NCI-H1930 (cell line): ENCODE measurements at places on chromosomes 2 and 18.

GRCh38 chr2:62010632-62011256, 105.3 kb downstream of the COMMD1 start:
- no peak for DNase-seq

- DNase-seq, result no peak
Measured at GRCh38 chr2:176464886-176465564, 195.8 kb downstream of the MTX2 start.

GRCh38 chr2:97928591-97928990, 67.2 kb downstream of the TMEM131 start:
- no peak for DNase-seq

- DNase-seq, result no peak
Measured at GRCh38 chr2:147236601-147237000, 608.2 kb upstream of the ACVR2A start.

GRCh38 chr2:15031745-15032240, 399.3 kb downstream of the LRATD1 start:
- no peak for DNase-seq

DNA sequence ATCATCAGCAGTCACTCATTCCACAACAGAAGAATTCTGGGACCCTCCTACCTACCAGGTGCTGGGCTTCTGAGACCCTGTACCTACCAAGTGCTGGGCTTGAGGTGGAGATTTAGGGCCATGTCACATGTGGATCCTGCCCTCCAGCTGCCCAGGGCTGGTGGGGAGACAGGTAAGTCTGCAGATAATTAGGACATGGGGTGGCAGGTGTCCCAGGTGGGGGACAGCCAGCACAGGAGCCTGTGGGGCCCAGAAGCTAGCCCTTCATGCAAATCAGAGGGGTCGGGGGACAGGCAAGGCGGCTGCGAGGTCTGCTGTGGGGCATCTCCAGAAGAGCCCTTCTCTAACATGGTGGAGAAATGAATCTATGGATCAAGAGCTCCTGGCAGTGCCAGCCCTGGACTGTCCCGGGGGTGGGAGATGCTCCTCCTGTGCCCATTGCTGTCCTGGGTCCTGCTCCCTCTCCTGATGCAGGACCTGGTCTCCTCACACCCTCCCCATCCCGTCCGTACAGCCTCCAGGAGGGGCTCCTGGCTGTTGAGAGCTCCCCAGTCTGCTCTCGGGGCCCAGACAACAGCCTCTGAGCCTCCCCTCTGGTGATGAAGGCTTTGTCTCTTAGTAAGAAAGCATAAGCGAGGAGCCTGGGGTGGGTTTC, 106.3 kb upstream of the GLI2 start:
- DNase-seq, result no peak

DNA sequence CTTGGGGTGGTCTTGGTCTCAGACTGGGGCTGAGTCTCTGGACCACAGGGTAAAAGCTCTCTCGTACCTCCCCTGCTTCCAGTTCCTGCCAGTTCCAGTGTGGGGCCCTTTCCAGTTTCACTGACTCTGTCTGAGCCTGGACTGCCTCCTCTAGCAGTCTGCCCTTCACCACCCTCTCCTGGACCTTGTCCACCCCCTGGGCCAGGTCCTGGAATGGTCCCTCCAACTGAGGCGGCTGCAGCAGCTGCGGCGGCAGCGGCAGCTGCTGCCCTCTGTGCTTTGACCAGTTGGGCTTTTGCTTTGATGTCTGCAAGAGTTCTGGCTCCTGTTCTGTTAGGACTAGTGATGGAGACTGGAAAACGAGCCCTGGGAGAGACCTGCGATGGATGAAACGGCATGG, 70.7 kb upstream of the DTNB start:
- no peak for DNase-seq

GRCh38 chr2:48699348-48699930, 56.1 kb downstream of the LHCGR start:
- DNase-seq, result no peak

GRCh38 chr18:11989174-11989573, 7.9 kb downstream of the IMPA2 start:
- no peak for DNase-seq

GRCh38 chr18:75173125-75173432, 35.9 kb downstream of the PTGR3 start:
- DNase-seq, result no peak

GRCh38 chr18:13378150-13378549, 159.6 kb downstream of the LDLRAD4 start:
- DNase-seq, result no peak

DNA sequence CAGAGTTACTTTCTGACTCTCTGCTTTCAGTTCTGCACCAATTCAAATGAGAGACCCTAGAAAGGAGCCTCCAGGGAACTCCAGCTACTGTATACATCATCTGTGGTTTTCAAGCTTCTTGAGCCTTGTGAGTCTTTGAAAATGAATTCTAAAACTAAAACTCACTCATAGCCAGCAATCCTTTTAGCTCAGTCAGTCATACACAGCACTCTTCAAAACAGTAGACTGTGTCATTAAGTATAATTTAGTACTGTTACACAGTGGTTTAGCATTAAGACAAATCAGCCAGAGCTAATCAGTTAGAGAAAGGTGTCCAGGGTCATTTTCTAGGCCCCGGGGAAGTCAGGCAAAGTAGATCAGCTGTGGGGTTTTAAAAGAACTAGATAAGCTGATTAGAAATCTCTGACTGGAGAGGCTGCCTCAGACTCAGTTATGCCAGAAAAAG, 322.1 kb upstream of the THUMPD2 start:
- DNase-seq, result no peak

DNA sequence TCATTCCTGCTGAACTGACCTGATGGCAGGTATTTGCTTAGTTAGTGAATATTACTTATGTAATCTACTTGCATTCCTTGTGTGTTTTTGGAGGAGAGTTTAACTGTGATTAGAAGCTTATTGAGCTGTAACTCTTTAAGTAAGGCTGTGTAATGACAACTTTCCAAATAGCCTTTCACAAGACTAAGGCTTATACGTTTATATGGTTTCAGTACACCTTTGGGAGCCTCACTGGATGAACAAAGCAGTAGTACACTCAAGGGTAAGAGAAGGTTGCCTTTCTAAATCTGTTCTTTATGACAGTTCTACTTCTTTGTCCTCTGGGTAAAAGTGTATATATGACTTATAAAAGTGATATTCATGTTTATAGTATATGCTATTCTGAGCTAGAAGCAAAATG, 4.3 kb downstream of the ITPRID2 start:
- no peak for DNase-seq

DNA sequence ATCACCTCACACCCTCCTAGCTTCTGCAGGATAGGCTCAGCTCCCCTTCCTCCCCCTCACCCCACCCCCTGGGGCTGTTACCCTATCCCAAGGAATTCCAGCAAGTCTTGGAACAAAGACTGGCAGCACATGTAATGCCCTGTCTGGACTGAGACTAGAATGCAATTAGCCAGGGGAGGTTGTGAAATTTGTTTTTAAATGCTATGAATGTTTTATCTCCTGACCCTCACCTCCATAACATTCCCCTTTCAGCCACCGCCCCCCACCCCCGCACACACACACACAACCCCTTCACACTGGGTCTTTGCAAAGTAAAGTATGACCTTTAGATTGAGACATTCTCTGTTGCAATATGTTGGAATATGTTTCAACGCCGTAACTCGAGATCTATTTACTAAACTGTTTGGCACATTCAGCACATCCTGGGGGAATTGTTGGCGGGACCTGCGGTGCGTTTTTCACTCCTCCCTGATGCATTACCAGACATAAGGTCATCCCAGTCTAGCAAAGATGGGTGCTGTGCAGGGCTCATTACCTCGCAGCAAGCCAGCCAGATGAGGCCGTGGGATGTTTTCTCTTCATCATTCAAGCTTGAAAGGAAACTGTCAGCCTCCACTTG, 290.7 kb upstream of the SLC14A2 start:
- DNase-seq, result no peak

- DNase-seq, result no peak
Measured at GRCh38 chr2:11967946-11968465, 221.6 kb downstream of the LPIN1 start.

- no peak for DNase-seq
Measured at GRCh38 chr18:32661486-32662299, 111.1 kb downstream of the KLHL14 start.

DNA sequence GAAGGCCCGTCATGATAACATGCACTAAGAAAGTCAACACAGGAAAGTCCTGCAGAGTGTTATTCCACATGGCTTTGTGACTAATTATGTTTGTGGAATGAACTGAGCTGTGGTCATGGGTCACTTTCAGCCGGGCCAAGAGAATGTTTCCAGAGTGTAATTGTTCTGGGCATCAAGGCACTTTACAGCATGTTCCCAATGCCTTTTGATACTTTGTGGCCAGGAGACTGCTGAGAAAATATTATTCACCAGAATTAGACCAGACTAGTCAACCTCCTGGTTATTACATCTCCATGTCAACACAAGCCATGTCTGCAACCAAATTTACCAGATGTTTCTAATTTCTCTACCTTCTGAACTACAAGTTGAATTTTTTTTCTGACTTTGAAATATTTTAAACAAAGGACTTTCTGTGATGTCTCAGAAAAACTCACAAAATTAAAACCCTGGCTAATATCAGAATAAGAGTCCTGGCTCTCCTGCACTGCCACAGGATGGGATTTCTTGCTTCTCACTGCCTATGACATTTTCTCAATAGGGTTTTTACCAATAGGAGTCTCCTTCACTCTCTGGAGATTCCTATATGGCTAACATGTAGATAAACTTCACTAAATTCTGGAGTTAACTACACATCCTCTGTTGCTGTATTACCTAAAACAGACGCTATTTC, 90.6 kb upstream of the WDR75 start:
- no peak for DNase-seq

DNA sequence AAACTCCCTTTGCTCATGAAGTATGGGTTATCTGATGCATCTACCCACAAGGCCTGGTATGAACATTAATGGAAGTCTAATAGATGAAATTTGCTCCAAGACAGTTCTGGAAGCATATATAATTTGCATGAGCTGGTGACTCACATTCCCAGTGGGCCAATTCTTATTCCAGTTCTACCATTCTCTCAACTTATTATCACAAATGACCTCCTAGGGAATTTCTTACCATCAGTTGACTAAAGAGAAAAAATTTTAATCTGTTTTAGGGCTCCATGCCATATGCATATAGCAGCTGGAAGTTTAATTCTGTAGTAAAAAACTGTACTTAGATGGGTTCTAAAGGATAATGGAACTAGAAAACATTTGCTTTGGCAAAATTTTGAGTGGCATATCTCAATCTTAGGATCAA, 165.2 kb upstream of the COL3A1 start:
- no peak for DNase-seq

DNA sequence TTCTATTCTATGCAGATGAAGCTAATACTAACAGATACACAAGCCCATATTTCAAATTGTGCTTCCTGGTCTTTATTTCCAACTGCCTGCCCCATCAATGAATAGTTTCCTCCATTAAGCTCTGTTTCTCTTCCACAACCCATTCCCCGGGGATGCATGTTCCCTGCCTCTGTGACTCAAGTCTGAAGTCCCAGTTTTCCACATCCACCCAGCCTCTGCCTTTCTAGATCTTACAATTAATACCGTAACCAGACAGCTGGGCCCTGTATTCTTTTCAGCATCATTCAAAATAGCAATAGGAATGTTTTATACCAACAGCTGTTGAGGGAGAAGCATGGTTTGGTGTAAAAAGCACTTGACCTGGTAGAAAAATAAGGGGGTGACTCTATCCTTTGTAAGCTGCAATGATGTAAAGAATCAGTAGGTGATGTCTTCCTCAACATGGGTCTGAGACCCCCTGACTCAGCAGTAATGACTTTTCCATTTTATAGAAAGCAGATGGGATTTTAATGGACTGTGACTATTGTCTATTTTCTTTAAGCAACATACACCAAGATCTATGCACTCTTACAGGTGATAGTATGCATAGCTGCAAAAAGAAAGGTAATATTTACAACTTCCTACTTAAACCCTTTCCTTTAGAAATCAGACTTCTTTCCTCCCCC, 46.1 kb upstream of the DAPL1 start:
- no peak for DNase-seq

DNA sequence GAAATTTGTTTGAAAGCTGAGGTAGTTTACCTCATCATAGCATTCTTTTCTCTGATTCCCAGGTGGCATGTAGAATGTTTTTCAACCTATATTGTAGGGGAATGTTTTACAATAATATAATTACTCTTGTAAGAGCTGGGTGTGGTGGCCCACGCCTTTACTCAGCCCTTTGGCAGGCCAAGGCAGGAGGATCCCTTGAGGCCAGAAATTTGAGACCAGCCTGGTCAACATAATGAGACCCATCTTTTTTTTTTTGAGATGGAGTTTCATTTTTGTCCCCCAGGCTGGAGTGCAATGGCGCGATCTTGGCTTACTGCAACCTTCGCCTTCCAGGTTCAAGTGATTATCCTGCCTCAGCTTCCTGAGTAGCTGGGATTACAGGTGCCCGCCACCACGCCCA, 3.6 kb downstream of the USP39 start:
- no peak for DNase-seq

DNA sequence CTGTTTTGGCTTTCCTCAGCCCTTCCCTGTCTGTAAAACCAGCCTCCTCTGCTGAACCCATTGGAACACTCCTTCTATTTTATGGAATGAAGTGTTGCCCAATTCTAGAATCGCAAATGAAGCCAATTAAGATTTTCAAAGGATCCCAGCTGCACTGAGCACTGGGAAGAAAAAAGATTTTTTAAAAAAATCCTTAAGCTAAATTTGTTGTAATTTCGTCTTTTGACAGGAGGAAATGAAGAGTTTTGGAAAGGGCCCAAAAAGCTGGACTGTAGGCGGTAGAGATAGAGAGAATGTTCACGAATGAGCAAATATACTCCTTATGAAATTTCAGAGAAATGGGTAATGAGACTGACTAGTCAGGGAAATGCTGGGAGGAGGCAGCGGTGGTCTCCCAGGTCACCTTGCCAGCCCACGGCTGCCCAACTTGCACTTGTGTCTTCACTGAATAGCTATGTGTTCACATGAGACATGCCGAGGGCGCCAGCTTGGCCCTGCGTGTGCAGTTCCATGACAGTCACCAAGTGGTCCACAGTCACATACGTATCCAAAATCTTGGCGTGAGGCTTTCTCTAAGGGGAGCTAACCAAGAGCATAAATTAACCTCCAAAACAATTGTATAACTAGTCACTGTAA, 69.9 kb downstream of the SGPP2 start:
- no peak for DNase-seq
